ENCODE measurements at places on chromosomes 3 and 15.
A peak's percentile ranks its signal among the peaks of the same experiment; 100 is the strongest.

DNA sequence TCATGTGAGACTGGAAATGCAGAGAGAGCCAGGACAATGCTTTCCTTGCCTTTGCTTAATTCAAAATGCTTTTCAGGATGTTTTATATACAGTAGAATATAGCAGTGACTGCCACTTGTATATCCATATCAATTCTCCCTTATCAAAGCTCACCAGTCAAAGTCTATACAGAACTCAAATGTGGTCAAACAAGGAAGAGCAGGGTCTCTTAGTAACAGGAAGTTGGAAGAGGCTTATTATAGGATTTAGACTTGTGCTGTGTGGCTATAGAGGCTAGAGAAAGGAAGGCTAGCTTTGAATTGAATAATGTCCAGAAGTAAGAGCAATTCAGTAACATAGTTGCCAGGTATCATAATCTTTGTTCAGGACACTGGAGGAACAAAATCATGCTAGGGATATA lies 4.4 kb upstream of the SI start:
- DNase-seq, result no peak

GRCh38 chr15:89383365-89384175 lies 48.9 kb upstream of the POLG start:
- peak; percentile 100 for DNase-seq

- DNase-seq, result no peak
These were observed 9.4 kb upstream of the SCN5A start for GRCh38 chr3:38658841-38659240.

GRCh38 chr15:85840079-85840801 lies 45.5 kb upstream of the KLHL25 start:
- peak; percentile 91 for DNase-seq

DNA sequence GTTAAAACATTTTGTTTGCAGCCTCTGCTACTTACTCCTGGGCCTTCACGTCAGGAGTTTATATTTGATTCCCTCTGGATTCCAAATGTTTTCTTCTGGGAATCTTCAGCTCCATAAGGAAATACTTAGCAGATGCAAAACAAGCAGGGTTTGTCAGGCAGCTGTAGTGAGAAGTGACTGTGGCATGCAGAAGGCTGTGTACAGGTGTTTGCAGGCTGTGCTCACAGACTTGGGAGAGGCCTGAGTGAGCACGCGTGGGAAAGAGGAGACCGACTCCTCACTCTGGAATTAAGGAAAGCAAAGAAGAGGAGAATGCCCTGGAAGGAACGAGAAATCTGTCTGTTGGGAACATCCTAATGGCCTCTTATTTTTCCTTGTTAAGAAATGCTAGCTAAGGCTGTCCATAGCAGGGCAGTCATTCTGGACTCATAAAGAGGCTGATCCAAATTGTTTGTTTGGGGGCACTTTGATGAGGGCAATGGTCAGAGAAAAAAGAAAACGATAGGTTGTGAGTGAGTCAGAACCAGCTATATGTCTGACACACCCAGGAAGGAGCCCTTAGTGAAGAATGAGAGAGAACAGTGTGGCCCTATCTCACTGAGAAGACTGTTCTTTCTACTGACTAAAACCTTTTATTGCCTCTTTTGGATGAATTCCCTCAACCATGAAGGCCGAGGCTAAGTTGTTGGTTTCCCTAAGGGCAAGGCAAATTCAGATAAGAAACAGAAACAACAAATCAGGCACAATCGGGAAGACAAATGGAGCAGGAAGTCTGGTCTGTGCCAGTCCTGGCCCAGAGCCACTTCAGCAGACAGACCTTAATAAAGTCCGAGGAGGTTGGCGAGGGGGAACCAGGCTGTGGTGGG lies 82.6 kb downstream of the TGFBR2 start:
- no peak for DNase-seq

- DNase-seq, result peak; percentile 10
These were observed 3.2 kb downstream of the AEN start for GRCh38 chr15:88624156-88624970.

- no peak for DNase-seq
These were observed 302.9 kb upstream of the TRIM42 start for GRCh38 chr3:140375002-140375401.

DNA sequence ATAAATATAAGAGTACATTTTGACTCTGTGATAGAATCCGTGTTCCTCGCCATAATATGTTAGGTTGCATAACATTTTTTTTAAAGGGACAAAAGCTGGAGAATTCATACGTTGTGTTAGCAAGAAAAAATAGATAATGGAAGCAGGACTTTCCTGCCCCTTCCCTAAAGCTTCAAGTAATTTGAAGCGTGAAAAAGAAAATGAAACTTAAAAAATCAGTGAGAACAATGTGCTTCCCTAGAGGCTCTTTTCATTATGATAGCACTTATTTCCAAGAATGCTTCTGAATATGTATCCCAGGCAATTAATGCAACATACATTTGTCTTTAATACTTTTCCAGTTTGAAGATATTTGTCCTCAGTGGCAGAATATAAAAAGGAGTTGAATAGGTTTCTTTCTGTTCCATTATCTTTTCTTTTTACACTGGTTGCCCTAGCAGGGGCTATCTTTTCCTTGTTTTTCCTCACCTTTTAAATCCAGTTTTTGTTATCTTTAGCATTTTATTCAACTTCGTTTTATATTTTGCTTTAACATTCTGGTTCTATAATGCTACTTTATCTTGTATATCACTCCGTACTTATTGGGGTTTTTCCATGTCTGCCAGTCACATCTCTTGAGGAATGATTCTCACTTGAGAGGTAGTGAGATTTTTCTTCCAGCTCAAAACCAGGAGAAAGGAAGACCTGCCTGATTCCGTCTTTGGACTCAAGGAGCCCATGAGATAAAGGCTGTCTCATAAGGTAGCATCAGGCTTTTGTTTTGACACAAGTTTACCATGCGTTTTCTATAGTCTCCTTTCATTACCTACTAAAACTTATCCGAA lies 113.8 kb downstream of the MBNL1 start:
- no peak for DNase-seq

DNA sequence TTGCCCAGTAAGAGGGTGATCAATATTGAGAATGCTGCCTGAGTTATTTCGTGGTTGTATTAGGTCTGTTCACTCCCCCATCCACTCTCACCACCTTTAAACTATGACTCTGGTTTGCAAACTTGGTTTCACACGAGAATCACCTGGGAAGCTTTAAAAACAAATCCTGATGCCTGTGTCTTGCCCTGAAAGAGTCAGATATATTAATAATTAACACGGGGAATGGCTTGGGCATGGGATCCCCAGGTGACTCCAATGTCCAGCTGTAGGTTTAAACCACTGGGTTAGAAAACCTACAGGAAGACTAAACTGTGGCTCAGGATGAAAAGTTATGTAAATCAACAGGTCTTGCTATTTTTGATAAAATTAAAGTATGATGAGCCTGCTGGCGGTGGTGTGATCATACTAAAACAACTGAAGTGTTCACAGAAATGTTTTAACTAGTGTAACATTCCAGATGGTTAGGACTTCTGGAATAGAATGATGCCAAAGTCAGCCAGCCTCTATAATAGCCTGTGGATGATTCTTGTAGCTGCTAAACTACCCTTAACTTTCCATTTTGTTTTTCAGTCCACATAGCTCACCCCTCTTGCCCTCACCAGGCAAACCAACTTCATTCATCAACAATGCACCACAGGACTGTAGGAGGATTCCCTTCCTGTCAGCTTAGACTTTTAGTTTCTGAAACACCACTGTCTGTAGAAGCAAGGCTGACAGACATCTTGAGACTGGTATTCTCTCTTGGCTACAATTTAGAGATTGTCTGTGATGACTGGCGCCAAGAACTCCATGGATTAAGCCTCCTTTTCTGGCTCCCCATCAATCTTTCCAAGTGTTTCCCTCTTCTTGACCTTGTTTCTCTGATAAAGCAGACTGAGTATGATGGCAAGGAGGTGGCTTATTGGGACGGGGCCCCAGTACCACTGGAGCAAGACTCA lies 119.1 kb upstream of the ADAMTS9 start:
- DNase-seq, result no peak

Data from NCI-H82 (cell line).